Activated naive CD4-positive, alpha-beta T cell treated with anti-CD3 and anti-CD28 coated beads for 36 hours (primary cell): ENCODE measurements at places on chromosomes 5 and 9. TPM values are rescaled to one million over a fixed set of nuclear protein-coding genes. Genes with fewer than 3 reads are reported as not detected.

DNA sequence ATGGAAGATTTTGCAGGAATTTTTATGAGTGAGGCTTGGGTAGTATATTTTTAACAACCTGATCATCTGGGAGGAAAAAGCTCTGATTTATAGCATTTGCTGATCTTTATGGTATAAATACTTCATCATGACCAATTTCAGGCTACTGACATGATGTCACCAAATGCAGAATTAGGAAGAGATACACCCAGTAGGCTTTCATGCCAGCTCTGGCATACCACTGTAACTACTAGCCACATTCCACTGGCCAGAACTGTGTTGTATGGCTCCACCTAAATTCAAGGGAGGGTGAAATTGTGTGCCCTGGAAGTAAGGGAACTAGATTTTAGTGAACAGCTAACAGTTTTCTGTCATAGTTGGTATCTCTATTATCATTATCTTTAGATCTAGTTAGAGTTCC, 17.6 kb downstream of the AP3S1 start:
- no peak overlapping the region for H3K4me3 ChIP-seq
- H3K36me3 ChIP-seq = peaks cover 2% of the 10 kb centered on the region
- peaks cover 19% of the 10 kb centered on the region for H3K4me1 ChIP-seq
- no peaks in the 10 kb centered on the region for H3K27me3 ChIP-seq
- H3K27ac ChIP-seq = no peak overlapping the region

DNA sequence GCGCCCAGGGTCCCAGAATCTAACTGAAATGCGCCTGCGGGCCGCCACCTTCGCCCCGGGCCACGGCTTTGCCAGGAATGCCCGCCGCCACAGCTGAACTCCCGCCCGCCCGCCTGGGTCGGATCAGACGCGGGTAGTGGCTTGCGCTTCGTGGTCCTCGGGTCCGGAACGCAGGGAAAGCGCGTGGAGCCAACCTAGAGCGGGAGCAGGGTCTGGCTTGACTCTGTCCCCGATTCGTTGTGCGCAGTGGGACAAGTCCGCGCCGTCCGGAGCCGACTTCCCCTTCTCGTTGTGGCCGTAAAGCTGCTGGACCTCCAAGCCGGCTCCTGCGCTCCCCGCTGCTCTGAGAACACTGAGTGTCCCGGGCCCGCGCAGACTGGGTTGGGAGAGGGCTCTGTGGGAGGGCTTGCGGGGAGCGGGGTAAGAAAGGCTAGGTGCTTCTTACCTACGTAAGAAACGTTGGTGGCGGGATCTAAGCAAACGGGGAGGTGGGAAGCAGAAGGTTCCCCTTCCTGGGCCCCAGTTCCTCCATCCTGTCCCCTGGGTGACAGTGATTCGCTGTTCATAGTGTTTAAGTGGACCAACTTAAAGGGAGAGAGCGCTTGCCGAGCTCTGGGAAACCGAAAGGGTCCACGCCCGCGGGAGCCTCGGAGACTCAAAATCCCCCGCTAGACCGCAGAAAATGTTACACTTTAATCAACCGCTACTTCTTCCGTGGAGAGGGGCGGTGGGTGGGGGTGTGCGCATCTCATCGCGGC, 4.4 kb upstream of the FOXE1 start:
- H3K4me1 ChIP-seq = peaks cover 22% of the 10 kb centered on the region
- peak; percentile 46 for DNase-seq
- no peaks in the 10 kb centered on the region for H3K36me3 ChIP-seq
- H3K27ac ChIP-seq = peak overlapping the region; percentile 36
- peaks cover 70% of the 10 kb centered on the region for H3K27me3 ChIP-seq

DNA sequence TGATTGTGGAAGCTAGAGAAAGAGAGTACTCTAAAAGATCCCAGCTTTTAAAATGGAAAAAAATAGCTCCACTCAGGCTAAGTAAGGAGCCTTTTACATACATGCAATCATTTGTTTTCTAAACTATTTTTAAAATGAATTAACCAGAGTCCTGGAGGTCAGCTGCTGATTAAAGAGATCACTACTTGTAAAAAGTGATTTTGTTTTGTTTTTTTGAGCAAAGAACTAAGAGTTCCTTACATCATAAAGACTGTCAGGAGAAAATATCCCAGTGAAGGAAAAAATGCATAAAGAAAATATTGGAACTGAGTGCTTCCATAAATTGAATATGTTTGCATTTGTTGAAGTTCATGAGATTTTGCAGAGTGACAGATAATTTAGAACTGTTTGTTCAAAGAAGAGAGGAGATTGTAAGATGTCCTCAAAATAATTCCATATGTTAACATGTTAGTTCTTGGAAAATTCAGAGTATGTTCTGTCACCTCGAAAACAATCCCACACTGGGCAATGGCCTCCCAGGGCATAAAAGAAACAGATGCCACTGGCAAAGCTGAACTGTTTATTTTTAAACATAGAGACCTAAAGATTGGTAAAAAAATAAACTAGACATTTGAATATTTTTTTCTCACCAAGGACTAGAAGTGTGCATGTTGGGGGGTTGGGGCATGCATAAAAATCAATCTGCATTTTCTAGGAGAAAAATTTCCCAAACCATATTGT, 264.7 kb downstream of the NPR3 start:
- no peaks in the 10 kb centered on the region for H3K36me3 ChIP-seq
- peaks cover 2% of the 10 kb centered on the region for H3K27me3 ChIP-seq
- DNase-seq = no peak
- no peaks in the 10 kb centered on the region for H3K4me1 ChIP-seq

DNA sequence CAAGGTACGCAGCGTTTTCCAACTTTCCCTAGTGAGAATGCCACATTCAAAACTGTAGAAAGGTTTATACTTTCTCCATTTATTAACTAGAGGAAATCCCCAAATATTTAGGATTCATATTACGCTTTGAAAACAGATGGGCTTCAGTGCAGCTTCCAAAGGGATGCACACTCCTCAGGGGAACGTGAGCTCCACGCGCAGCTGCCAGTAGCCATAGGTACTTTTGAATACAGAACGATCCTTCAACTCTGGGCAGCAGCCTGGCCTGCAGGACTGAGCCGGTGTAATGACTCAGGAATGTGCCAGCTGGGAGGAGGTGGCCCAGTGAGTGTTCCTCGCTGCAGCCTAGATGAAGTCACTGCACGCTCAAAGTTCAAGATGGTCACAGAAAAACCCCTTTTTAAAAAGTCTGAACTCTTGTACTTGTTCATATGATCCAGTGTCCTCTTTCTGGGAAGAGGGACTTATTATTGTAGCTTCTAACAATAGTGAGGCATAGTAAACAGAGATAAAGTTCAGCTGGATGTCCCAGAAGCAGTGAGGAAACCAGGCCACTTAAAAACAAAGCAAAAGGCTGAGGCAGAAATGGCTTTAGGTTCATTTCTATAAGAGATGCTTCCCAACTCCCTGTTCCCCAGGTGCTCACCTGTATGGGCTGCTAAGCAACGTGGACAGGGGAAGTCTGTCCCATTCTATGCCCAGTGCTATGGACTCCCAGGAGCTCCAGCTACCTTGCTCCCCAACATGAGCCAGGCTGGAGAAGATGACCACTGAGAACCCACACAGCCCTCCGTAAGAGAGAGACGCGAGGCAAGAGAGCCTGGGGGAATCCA, 130.0 kb downstream of the LHFPL2 start:
- H3K27me3 ChIP-seq = peaks cover 48% of the 10 kb centered on the region
- H3K27ac ChIP-seq = no peak overlapping the region
- no peak overlapping the region for H3K4me3 ChIP-seq
- H3K4me1 ChIP-seq = no peaks in the 10 kb centered on the region
- DNase-seq = no peak

Gene OMD
- not detected for total RNA-seq

Gene SLC34A1
- not detected for total RNA-seq
